Activated T-cell treated with anti-CD3 and anti-CD28 coated beads for 4 hours (primary cell): ENCODE measurements at places on chromosomes 16 and 17.

- no peak for DNase-seq
Measured at GRCh38 chr17:238964-239259, 57.5 kb upstream of the DOC2B start.

DNA sequence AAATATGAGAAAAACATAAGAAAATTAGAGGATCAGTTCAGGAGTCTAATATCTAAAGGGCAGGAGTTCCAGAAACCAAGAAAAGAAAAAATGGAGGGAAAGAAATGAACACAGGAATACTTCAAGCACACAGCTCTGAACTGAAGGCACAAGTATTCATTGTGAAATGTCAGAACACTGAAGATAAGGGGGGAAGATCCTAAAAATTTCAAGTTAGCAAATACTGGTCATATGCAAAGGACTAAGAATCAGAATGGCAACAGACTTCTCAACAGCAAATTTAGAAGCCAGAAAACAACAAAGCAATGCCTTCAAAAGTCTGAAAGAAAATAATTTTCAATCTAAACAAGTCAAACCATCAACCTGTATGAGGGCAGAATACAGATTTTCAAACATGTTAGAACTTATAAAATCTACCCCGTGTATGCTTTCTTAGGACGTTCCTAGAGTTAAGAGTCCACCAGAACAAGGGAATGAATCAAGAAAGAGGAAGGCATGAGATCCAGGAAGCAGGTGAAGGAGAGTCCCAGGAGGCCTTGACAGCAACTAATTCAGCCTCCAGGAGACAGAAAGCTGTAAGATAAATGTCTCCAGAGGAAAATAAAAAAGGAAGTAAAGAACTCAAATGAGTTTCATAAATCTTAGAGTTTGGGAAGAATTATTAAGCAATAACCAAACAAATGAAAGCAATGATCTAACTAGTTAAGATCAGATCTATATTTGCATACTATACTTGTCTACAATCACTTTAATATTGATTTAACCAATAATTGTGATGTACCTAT is 2.8 kb downstream of the BRD7 start:
- no peak for DNase-seq

DNA sequence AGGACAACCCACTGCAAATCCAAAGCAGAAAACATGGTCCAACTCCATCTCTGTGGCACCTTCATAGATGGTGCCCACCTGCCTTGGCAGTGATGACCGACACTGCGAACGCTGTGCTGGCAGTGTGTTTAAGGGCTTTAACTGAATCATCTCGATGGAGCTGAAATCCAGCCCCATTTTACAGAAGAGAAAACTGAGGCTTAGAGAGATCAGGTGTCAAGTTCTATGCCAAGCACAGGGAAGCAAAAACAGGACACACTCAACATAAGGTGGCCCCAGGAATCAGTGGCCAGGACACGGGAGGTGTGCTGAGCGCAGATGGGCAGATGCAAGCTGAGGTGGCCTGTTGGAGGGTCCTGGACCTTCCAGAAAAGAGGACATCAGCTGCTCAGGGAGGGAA is 10.7 kb upstream of the TCF25 start:
- DNase-seq: no peak

DNA sequence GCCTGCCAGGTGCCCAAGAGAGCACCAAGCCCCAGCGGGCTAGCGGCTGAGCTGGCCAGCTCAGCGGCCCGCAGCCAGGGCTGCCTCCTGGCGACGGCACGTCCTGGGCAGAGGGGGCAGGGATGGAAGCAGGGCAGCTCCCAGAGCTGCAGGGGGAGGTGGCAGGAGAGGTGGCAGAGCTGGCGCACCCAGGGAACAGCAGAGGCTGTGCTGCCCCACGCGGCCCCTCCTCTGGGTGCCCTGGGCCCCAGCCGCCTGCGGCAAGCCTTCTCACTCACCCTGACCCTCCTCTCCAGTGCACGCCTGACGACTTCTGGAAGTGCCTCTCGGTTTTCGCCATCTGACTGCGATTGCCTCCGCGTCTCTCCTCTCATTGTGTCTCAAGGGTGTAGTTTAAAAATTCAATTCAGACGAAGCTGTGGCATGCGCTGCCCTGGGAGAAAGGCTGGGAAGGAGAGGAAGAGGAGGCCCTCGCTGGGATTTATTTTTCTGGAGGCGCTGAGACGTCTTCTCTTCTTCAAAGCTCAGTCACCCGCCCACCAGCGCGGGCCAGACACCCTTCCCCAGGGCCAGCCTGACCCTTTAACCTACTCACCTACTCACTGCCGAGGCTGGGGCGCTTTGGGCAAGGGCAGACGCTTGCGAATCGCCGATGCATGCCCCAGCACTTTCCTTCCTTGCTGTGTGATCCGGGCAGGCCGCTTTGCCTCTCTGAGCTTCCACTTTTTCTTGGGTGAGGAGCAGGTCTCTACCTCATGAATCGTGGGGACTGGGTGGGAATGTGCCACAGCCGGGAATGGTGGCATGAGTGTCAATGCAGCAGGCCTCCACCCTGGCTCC is 24.9 kb downstream of the GSE1 start:
- no peak for DNase-seq

GRCh38 chr17:50055426-50056216 is at the start of gene ITGA3:
Gene ITGA3, plus strand, starts transcription at chr17:50056110. Its CDS starts 330 bp downstream, at chr17:50056440.
- DNase-seq: peak; percentile 49
